ENCODE measurements at places on chromosomes 12 and 14.

GRCh38 chr12:121468499-121468801 is 68.5 kb downstream of the RNF34 start:
- DNase-seq: no peak

DNA sequence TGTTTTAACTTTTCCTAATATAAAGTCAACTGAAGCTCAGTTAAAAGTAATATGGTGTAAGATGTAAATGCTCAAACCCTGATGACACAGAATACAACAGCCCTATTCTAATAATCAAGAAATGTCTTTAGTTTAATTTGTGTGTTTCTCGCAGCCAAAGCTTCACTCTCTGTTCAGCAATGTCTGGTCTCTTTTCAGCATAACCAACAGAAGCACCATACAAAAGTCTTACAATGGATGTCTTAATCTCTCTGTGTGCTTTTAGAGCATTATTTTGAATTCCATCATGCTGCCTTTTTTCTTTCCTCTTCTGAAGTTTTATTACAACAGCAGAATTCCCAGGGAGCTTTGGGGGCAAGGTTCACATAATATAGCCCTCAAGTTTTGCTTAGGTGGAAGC is 210.2 kb upstream of the NPAS3 start:
- no peak for DNase-seq

DNA sequence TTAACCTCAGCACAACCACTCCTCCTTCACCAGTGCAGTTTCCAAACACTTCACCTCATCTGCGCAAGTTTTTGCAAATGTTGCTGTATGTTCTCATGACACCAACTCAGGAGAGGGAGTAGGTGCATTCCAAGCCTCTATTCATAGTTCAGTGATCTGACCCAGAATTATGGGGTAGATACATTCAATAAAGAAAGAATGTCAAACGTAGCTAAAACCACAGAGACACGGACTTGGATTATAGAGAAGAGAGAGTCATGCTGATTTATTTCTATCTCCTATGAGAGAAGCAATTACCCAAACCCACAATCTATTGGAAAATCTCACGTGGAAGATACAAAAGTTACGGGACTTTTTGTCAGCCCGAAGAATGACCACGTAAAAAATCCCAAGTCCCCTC is 1006.0 kb upstream of the TMEM132C start:
- no peak for DNase-seq

GRCh38 chr12:92595663-92596062 is 107.1 kb upstream of the PLEKHG7 start:
- DNase-seq: no peak

Measured in activated T-helper 1 cell treated with anti-CD3 and anti-CD28 coated beads, Interleukin-2, amount 50 U/mL, for 16 hours (primary cell).